ENCODE measurements at places on chromosomes 4 and X. TPM values are rescaled to one million over a fixed set of nuclear protein-coding genes. Genes with fewer than 3 reads are reported as not detected.

Gene GCNA
- polyA plus RNA-seq: 2.4 TPM

DNA sequence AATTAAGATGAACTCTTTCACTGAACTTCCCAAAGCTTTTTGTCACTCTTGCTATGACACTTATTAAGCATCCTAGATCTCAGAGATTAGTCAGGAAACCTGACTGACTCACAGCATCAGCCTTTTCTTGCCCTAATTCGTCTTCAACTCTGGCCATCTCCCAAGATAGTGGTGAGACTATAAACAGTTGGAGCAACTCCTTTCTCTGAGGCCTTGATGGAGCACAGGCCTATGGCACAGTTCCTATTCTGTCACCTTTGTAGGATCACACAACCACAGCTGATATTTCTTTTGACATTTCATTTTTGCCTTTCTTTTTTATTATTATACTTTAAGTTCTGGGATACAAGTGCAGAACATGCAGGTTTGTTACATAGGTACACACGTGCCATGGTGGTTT lies 217.6 kb downstream of the PRR32 start:
- DNase-seq: no peak

GRCh38 chr4:126838941-126839679 lies 793.6 kb upstream of the INTU start:
- DNase-seq: peak; percentile 19

GRCh38 chr4:140968371-140968770 lies 164.9 kb downstream of the RNF150 start:
- DNase-seq: no peak

Gene NKX6-1
- 0.02 TPM for polyA plus RNA-seq
